ENCODE measurements at places on chromosomes 16 and 17.

GRCh38 chr17:45061606-45062205 lies 589 bp downstream of the NMT1 start:
- DNase-seq = no peak

DNA sequence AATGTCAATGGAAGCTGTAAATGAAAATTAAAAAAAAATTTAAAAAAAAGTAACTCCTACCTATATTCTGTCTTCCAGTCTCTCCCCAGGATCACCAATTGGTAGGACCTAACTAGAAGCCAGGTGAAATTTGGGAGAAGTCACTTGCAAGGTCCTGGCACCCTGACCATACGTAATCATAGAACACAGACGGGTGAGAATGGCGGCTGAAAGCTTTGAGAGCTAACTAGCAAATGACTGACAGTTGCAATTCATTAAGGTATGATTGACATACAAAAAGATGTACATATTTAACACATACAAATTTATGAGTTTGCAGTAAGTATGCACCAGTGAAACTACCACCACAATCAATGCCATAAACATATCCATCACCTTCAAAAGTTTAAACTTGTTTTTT lies 372.7 kb upstream of the PSMD7 start:
- no peak for DNase-seq

DNA sequence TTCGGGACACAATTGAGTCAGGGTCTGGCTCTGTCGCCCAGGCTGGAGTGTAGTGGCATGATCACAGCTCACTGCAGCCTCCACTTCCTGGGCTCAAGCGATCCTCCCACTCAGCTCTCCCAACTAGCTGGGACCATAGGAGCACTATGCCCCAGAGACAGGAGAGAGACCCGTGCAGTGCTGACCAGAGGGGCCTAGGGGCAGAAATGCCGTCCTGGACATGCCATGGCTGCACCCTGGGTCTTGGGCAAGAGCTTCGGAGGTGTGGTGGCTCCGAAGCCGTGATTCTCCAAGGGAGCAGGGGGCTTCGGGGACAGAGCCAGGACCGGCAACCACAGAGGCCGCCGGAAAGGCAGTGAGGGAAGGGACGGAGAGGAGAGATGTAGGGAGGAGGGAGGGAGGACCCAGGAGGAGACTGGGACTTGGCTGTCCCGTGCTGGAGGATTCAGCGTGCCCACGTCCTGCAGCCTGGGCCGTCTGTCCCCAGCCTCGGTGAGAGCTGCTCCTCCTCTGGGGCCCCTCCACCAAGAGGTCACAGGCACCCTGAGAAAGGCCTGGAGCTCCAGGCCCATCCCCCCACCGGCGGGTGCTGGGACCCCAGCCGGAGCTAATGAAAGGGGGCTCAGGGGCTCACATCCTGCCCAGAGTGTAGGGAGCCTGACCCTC lies 21.9 kb downstream of the TPSD1 start:
- DNase-seq = no peak

DNA sequence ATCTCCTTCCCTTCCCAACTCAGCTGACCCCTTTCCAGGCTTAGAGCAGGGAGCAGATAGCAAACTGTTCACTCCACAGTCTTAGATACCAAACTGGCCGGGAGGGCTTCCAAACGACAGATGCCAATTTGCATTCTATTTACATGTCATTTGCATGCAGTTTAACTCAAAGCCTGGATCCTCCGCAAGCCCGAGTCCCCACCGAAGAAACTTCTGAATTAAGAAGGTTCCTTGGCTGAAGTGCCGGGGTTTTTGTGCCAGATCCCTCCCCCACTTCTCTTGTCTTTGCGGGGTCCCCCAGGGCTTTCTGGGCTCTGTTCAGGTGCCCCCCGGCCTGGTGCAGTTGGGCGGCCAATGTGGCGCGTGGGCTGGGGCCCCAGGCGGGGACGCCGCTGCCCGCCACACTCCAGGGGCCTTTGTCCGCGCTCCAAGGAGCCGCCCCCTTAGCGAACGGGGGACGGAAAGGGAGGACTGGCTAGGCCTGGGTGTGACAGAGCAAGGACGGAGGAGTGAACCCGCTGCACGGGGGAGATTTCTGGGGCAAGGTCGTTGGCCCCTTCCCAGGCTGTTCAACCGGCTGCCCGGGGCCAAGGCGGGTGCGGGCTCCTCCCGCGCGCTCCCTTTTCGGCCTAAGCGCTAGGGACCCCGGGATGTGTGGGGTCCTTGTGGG lies 1.2 kb downstream of the GPRC5B start:
- DNase-seq = no peak

GRCh38 chr17:48747445-48748363 lies 19.2 kb upstream of the HOXB13 start:
- no peak for DNase-seq

- DNase-seq = no peak
Measured at GRCh38 chr17:73731733-73732132, 87.5 kb upstream of the SDK2 start.

DNA sequence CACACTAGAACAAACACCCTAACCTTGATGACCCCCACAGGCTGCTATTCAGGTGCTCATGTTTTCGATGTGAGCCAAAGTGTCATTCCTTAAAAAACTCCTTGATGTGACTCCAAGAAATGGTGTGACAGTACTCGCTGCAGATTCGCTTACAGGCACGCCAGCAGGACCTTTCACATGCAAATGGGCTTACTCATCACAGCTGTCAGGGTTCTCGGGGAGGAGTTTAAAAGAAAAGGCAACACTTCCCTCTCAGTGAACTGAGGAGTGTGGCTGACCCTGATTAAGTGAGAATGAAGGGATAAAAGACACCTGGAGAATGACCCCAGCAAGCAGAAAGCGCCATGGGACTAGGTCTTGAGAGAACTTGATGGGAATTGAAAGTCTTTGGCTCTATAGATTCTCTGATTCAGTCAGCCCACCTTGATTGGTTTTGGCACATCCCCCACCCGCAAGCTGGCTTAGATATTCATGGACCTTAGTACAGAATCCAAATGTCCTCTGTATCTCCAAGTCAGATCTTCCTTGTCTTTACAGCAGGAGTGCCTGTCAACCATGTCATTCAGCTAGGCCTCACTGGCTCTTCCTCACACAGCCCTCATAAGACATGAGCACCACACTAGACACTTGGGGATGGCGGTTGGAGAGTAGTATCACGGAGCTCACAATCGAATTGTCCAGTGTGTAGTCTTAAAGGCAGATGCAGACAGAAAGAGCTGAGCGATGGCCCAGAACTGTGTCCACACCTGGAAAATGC lies 82.6 kb downstream of the HIC1 start:
- no peak for DNase-seq

DNA sequence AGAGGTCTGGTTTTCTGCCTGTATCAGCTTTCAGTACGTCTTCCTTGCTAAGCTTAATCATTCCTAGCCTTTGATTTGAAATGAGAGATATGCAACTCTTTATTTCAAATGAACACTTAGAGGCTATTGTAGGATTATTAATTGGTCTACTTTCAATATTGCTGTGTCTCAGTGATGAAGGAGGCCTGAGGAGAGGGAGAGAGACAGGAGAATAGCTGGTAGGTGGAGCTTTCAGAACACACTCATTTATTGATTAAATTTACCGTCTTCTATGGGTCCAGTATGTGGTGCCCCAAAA lies 187.0 kb downstream of the BCAS3 start:
- no peak for DNase-seq

- DNase-seq = no peak
Measured at GRCh38 chr17:21191698-21192097, 22.3 kb downstream of the TMEM11 start.

DNA sequence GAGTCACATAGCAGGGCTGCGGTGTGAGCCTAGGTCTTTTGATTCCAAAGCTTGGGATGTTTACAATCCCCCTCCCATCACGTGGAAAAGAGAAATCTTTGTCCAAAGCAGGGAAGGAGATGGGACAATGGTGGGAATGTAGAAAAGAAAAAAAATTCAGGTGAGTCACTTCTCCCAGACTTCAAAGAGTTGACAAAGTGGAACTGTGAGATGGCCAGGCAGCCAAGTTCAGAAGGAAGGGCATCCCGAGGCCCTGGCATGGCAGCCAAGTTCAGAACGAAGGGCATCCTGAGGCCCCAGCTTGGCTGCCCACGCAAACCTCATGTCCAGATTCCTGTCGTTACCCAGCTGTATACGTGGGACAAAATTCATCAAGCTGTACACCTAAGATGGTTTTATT lies 47.5 kb downstream of the FOXL1 start:
- no peak for DNase-seq

DNA sequence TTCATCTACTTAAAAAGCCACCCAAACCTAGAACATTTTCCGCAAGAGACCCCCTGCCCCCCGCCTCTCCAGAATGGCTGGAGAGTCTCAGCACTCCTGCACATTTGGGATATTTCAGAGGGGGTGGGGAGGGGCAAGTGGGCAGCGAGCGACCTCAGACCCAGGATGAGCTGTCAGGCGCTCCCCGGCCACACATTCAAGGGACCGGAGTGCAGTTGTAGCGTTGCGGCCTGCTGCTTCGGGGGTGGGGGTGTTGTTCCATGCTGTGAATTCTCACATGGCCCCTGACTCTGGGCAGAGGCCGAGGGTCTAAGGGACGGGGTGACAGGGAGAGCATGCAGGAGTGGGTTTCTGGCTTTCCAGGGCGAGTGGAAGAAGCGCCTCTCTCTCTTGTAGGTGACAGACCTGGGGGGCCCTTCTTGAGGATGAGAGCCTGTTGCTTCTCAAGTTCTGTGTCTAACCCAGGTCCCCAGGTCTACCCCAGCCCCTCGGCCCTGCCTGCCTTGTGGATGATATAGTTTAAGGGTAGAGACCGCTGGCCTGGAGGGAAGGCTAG lies 231.2 kb downstream of the SEC14L1 start:
- DNase-seq = no peak

- no peak for DNase-seq
Measured at GRCh38 chr17:19013806-19014627, 9.5 kb upstream of the FAM83G start.

DNA sequence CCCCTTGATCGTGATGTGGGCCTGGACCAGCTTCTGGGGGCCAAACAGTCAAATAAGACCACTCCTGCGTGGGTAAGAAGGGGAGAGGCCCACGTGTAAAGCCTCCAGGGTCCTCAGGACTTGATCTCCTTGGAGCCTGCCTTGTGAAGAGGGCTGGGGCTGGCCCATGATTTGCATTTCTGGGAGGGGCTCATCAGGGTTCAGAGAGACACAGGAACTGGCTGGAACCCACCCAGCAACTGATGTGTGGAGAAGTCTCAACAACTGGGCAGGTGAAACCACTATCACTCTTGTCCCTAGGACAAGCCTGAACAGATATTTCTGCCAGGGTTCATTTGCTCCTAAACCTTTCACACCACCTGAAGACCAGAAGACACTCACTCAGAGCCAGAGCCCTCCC lies 214.7 kb downstream of the ZNF423 start:
- no peak for DNase-seq

DNA sequence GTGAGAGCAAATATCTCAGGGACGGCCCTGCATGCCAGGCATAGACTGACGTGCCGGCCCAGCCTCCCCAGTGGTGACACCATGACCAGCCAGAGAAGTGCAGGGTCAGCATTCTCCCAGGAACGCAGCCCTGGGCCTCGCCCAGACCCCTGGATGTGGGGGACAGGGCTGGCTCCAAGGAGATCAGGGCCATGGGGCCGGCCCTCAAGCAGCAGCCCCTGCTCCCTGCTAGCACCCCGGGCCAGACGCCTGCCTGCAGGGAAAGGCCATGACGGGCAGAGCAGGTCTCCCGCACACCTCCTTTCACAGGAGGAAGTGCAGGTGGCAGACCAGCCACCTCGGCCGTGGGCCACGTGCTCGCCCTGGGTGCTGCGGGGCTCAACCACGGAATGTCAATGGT lies 9.5 kb downstream of the NDUFAF8 start:
- DNase-seq = no peak

DNA sequence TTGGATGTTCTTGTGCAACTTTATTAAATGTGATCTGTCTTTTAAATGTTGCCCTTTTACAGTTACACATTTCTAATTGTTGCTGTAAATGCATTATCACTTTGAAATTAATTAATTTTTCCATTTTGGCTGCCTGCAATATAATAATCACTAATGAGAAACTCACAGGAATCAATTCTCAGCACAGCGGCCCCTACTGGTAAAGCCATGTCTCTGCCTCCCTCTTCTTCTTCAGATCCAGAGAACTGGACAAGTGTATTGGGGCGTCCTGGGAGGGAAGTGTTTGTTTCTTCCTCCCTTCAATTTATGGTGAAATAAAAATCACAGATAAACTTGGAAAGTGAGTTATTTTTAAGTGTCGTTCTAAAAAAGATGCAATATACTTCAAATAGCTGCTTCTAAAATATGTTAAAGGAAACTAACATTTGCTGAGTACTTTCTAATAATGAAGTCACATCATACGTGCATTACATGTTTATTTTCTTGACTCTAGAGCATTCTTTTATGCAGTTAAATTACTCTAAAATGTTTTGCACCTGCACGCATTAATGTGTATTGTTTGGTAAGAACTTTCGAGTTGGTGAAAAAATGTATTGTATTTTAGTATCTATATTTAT lies 338.0 kb downstream of the WWOX start:
- no peak for DNase-seq

DNA sequence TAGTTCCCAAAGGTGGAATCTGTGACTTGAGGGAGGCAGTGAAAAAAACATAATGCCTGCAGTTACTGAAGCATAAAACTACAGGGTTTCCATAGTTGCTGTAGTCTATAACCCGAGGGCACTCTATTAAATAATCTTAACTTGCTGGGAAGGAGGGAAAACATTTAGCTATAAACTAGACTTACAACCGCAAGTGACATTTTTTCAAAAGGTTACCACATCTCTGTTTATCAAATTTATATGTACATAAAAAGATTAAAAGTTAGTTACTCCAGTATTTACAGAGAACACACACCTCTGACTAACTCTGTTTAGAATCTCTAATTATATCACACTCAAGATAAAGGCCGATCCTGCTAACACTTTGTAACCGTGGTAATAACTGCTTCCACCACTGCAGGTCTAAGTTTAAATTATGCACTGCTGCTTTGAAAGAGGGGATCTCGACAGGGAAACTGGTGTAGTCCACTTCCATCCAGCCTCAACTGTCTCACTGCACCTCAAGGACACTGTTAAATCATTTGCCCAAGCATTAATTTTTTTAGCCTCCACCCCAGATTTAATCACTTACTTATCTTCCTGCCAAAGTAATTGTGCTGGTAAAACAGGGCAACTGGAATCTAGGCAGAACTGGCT lies 14.6 kb downstream of the KCNJ16 start:
- no peak for DNase-seq

DNA sequence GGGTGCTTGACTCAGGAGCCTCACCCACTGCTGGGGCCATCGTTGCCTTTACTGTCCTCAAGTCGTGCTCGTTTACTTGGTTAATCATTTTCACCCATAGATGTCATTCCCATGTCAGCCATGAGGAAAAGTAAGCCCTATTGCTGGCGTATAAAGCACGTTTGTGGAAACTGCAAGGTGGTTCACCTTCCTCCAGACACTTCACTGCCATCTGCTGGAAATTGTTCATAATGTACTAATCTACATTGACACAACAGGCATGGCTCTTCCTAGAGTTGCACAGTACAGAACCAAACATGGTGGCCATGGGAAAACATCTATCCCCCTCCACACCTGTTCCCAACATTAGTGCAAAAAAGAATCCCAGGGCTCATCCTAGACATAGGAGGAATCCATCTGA lies 116.6 kb downstream of the ZNF18 start:
- no peak for DNase-seq
